ENCODE measurements at places on chromosomes 6 and 20.

- no peak for DNase-seq
Measured at GRCh38 chr6:118706702-118707101, 55.3 kb upstream of the CEP85L start.

- DNase-seq, result no peak
Measured at GRCh38 chr20:10263385-10264165, 44.9 kb downstream of the SNAP25 start.

- DNase-seq, result no peak
Measured at GRCh38 chr20:2691663-2692035, 931 bp upstream of the EBF4 start.

- DNase-seq, result no peak
Measured at GRCh38 chr6:13358511-13358910, 30.2 kb upstream of the TBC1D7 start.

- no peak for DNase-seq
Measured at GRCh38 chr6:6074190-6074589, 67.5 kb upstream of the NRN1 start.

DNA sequence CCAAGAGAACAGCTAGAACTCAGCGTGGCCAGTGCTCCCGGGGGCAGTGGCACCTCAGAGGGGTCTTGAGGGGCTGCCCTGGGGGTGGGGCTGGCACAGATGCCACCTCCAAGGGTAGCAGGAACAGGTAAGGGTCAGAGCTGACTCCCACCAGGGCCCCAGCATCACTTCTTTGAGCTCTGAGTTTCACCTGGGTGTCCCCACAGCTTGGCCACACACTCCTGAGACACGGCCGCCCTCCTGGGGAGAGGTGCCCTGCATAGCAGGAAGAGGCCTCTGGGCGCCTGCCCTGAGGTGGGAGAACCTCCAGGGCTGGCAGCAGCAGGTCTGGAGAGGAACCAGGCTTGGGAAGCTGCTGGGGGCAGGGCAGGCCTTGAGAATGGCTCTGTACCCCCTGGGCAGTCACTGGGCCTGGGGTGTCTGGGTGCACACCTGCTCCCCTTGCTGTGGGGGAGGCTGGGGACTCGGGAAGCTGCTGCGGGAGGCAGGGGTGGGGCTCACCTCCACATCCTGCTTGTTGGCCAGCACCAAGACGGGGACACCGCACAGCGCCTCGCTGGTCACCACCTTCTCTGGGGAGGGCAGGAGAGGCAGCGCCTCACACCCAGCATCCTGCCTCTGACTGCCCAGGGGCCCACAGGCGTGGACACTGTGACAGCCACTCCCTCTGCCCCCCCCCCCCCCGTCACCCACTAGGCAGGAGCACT is 5.0 kb downstream of the TNFRSF6B start:
- no peak for DNase-seq

GRCh38 chr6:9620263-9620662 is 794.6 kb downstream of the TFAP2A start:
- no peak for DNase-seq

DNA sequence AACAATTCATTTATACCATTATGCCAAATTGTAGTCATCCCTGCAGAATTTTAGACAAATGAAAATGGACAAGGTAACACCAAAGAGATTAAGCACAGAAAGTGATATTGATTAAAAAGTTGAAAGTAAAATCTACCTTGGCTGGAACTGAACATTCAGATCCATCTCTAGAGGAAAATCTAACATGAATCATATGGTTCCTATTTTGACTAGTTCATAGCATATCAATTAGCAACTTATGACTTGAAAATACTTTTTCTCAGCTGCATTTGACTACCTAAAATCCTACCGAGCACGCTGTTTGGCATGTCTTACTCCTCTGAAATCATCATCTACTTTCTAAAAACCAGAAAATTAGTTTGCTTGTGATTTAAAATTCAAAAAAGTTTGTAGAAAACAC is 22.6 kb downstream of the PSMB9 start:
- DNase-seq, result no peak

DNA sequence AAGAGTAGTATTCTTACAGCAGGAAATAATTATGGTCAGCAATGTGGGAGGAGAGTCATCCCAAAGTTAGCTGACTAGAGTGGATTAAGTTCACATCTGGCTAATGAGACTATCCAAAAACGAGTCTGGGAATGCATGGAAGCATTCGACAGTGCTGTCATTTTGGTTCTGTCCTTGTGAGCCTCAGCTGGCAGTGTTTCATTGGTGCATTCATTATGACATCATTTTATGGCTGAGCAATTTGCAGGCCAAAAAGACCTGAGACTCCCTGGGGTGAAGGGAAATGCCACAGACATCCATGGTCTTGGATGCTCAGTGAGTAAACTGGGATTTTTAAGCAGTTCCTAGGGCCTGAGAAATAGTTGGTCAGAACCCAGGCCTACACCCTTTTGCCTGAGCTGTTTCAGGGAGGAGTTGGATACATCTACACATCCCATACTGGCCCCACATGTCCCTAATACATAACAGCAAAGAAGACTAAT is 196.4 kb upstream of the CCN2 start:
- no peak for DNase-seq

DNA sequence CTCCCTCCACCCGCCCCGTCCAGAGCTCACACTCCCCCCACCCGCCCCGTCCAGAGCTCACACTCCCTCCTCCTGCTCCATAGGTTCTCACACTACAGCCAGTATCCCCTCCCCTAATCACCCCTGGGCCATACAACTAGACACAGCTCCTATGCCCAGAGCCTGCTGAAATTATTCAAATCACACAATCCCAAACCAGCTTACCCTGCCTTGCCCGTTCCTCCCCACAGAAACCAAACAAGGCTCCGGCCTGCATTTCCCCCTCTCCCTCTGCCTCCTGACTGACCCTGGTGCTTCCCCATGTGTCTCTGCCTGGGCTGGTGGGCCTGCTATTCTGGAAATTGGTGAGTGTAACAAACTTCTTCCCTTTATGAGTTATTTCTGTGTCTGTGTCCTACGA is 18.6 kb downstream of the SLC2A4RG start:
- DNase-seq, result no peak

DNA sequence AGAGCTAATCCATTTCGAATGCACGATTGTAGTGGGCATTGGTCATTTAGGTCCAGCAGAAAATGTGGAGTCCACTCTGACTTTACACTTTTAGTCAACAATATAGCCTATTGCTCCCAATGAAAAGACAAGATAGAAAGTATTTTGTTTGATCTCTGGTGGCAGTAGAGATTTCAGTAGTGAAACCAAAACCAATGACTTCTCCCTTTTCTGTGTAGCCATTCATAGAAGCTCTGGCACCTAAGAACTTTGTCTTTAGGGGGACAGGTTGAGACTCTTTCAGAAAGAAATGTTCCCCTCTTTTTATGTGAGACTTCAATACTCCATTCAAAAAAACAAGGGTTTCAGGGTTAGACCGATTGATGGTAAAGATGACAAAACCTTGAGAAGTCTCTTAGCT is 510.8 kb upstream of the POU3F2 start:
- no peak for DNase-seq

- no peak for DNase-seq
Measured at GRCh38 chr6:98832284-98833056, 1.9 kb upstream of the POU3F2 start.

- no peak for DNase-seq
Measured at GRCh38 chr6:20907486-20908071, 373.3 kb downstream of the CDKAL1 start.

DNA sequence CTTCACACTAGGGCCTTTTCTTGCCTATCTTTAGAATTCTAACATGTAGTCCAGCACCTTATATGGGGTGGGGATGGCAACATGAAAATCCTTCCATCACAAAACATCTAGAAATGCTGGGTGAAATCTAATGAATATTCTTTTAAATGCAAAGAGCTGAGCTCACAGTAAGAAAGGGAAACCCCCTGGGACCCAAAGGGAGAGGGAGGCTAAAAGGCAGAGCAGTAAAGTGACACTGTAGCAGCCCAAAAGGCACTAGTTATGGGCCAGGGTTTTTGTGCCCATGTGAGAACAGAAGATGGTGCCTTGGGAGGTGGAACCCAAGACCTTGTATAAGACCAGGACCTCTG is 66.7 kb downstream of the TRAM2 start:
- DNase-seq, result no peak

DNA sequence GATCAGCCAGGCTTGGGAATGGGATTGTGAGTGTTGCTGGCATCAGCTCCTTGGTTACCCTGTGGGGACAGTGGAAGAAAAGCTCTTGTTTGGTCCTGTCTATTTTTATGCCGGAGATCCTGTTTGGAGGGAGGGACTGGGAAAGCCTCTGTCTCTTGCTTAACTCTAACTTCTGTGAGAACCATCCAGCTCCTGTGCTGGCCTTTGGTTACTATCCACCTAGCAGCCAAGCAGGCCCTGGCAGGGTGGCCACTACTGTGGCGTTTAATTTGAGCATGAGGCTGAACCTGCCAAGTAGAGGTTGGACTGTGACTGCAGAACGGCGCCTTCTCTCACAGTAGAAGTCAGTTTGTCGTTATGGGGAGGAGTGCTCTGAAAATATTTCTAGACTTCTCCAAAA is 193.3 kb downstream of the UTRN start:
- DNase-seq, result no peak

DNA sequence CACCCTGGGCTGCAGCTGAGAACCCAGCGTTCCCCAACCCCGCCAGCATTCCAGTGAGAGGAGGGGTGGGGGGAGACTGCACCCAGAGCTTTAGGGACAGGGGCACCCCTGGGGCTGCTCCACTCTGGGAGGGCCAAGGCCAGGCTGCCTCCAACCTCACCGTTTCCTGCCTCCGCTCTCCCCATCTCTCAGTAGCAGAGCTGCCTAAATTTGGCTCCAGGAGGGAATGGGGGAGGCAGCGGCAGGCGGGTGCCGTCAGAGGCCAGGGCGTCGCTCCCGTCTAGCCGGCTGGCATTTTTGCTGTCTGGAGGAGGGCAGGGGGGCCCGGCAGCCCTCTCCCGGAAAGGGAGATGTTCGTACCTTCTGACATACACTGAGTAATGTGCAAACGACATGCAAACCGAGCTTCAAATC is 46.6 kb downstream of the NOL4L start:
- no peak for DNase-seq

DNA sequence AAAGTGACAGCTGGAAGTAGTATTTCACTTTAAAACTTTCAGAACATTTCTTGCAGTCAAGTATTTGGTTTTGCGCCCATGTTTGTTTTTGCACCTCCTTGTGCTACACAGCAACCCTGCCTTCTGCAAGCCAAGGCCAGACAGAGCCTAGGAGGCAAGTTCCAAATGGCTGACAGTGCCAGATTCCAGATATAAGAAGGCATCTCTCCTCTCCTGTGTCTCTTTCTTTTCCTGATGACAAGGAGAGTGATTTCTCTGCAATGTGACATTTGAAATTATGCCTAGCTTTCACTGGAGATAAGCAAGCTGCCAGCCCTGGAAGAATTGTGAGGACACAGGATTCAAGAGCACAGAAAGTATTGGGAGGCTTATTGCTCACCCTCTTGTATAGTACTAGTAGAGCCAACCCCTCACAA is 149.1 kb upstream of the TENT5A start:
- DNase-seq, result no peak

- DNase-seq, result no peak
Measured at GRCh38 chr6:48564036-48564820, 453.2 kb upstream of the PTCHD4 start.

- no peak for DNase-seq
Measured at GRCh38 chr6:62283796-62284411, 2.1 kb downstream of the KHDRBS2 start.

GRCh38 chr6:39003492-39003891 is 45.1 kb upstream of the GLP1R start:
- no peak for DNase-seq

GRCh38 chr20:10398834-10399369 is 35.1 kb downstream of the MKKS start:
- no peak for DNase-seq

GRCh38 chr6:125952764-125953501 is 3.6 kb upstream of the HINT3 start:
- DNase-seq, result no peak

DNA sequence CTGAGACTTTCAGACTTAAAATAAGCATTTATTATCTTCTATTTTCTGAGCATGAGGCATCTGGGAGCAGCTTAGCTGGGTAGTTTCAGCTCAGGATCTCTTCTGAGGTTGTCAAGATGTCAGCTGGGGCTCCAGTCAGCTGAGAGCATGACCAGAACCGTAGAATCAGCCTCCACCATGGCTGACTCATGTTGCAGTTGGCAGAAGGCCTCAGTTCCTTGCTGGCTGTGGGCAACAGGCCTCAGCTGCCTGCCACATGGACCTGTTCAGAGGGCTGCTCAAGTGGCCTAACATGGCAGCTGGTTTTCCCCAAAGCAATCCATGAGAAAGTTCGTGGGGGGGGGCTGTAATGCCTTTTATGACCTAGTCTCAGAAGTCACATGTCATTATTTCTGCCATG is 142.3 kb downstream of the LY86 start:
- no peak for DNase-seq

GRCh38 chr20:22819112-22819511 is 216.0 kb upstream of the SSTR4 start:
- no peak for DNase-seq

- DNase-seq, result no peak
Measured at GRCh38 chr6:103255132-103255531, 1604.6 kb downstream of the HACE1 start.

DNA sequence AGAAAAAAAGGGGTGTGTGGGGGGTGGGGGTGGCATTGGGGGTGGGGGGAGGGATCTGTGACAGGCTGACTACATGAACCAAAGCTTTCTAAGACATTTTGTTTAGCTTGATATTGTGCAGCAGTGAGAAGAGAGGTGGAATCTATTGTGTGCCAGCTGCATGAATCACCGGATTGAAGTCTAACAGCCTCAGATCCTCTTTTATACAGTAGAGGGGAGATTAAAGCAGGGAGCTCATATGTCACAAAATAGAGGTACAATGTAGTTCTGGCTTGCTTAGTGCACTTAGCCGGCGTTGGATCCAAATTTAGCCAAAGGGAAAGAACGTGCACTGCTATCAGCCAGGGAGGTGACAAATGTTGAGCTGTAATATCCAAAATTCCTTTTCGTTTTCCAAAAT is 404.2 kb upstream of the CITED2 start:
- no peak for DNase-seq

GRCh38 chr6:122026582-122027369 is 372.7 kb upstream of the HSF2 start:
- no peak for DNase-seq

DNA sequence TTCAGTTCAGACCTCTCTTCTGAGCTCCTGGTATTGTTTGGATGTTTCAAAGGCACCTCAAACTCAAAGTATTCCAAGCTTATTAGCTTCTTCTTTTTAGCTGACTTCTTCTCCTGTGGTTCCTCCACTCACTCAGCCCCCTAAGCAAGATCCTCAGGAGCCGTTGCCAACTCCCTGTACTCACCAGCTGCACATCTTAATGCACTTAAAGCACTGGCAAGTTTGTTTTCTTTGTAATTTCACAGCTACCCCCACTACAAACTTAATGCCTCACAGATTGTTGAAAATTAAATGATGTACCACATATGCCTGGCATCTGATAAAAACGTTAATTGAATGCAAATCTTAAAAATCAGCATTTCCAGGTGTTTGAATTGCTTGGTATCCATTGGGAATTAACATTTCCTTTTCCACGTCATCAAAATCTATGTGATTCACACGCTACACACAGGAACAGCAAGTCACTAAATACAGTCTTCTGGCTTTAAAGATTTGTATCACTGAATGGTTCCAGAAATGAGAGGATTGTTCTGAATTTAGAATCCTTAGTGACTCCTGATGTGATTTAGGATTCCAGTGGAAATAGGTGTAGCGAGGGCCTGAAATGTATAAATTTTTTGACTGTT is 24.5 kb downstream of the CALHM6 start:
- DNase-seq, result no peak

All from cerebellar nuclear complex (tissue), 1 donor.